ENCODE measurements at places on chromosomes 13 and 19.

- DNase-seq, result peak; percentile 72
These were observed 53.2 kb downstream of the CDADC1 start for GRCh38 chr13:49300739-49301589.

GRCh38 chr19:5693195-5694166 is 3.4 kb downstream of the RPL36 start:
- no peak for DNase-seq

DNA sequence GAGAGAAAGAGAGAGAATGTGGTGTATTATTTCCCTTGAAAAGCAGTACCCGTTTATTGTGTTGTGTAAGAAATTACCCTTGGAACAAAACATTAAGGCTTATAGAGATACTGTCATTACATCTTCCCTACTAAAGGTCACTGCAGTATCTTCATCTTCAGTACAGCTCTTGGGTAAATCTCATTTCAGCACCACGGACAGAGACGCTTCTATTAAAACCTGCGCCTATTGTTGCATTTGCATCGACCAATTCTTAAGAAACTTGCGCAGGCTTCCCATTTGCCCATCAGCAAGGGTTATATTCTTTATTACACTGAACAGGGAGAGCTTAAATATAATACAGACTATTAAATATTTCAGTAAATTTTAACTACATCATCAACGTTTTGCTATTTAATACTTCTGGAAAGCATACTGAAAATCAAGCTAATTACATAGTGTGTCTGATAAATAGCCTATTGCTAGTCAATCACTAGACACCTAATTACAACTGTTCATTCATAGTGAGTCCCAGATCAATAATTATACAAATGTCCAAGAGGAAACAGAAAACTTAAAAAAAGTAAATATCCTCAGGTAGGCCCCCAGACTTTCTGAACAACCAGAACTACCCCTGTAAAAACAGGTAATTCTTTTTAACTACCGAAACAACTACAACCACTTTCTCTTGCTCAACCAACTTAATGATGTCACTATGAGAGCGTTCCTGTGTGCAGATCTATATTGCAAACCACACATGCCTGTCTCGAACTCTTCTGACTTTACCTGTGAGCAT is 350.6 kb downstream of the LIG4 start:
- peak; percentile 71 for DNase-seq

- DNase-seq, result peak; percentile 22
These were observed 4.1 kb downstream of the C1QTNF9 start for GRCh38 chr13:24313439-24313838.

DNA sequence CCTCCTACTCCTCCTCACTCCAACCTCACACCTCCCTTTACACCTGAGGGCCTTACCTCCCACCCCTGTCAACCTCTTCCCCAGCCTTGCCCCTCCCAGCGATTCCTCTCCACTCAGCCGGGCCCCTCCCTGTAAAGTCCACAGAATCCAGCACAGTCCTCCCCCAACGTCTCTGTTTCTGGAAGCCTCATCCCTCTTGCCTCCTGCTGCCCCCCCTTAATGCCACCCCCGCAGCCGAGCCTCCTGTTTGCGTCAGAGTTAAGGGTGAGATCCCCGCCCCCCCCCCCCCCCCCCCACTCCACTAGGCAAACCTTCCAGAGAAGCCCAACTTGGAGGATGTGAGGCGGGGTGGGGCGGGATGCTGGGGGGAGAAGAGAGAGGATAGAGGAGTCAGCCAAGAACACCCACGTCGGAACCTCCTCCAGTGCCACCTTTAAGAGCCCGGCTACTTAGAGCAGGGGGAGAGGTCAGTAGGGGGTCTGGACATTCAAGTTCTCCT is 2.1 kb downstream of the UNC13A start:
- DNase-seq, result peak; percentile 32

GRCh38 chr19:13841086-13841961 is 35.6 kb upstream of the NANOS3 start:
- peak; percentile 45 for DNase-seq

DNA sequence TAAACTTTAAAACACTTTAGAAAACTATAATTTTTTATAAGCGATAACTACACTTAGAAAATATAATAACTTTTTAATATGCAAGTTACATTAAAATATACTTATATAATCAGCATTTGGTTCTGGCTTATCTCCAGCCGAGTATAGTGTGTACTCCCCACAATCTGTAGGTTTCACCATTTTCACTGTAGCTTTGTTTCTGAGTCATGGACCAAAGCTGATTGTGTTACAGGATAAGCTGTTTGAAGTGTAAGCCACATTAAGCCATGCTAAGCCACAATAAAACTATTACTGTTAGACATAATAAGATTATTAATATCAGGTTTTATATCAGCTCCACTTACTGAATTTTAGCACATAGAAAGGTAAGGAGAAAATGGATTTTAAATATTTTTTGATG is 43.8 kb downstream of the CCDC122 start:
- no peak for DNase-seq
